Right ventricle myocardium superior (tissue), 1 donor: ENCODE measurements at places on chromosomes 1 and 21. TPM values are rescaled to one million over a fixed set of nuclear protein-coding genes. Genes with fewer than 3 reads are reported as not detected.

RNF186 gene
- total RNA-seq = not detected

NBPF6 gene
- not detected for total RNA-seq

CORT gene
- 0.32 TPM for total RNA-seq

INTS7 gene
- 8.2 TPM for total RNA-seq

TMEM269 gene
- not detected for total RNA-seq

RHCE gene
- 1.0 TPM for total RNA-seq

ZNF648 gene
- total RNA-seq = not detected

ANGPTL3 gene
- total RNA-seq = not detected

CDC14A gene
- total RNA-seq = 3.6 TPM

MIXL1 gene
- not detected for total RNA-seq

ADGRL2 gene
- total RNA-seq = 37.9 TPM

REN gene
- total RNA-seq = not detected

IGSF3 gene
- total RNA-seq = 17.5 TPM

LENEP gene
- not detected for total RNA-seq

ZNF281 gene
- total RNA-seq = 7.3 TPM

MFSD2A gene
- total RNA-seq = 0.22 TPM

CD1E gene
- not detected for total RNA-seq

OPTC gene
- not detected for total RNA-seq
